ENCODE measurements at places on chromosomes 12 and 14. TPM values are rescaled to one million over a fixed set of nuclear protein-coding genes. Genes with fewer than 3 reads are reported as not detected.

The SLC6A15 gene
- 71.4 TPM for total RNA-seq

The LGR5 gene
- total RNA-seq, result 7.6 TPM

The FAM222A gene
- 25.1 TPM for total RNA-seq

The PNN gene
- total RNA-seq, result 71.7 TPM

The LLPH gene
- 8.0 TPM for total RNA-seq

The LRRK2 gene
- total RNA-seq, result 19.8 TPM

The KCNC2 gene
- 7.5 TPM for total RNA-seq

The CLEC4E gene
- not detected for total RNA-seq

The CNTN1 gene
- total RNA-seq, result 159 TPM

Data from camera-type eye (tissue), 1 donor.